ENCODE measurements at places on chromosomes 1 and 21.

DNA sequence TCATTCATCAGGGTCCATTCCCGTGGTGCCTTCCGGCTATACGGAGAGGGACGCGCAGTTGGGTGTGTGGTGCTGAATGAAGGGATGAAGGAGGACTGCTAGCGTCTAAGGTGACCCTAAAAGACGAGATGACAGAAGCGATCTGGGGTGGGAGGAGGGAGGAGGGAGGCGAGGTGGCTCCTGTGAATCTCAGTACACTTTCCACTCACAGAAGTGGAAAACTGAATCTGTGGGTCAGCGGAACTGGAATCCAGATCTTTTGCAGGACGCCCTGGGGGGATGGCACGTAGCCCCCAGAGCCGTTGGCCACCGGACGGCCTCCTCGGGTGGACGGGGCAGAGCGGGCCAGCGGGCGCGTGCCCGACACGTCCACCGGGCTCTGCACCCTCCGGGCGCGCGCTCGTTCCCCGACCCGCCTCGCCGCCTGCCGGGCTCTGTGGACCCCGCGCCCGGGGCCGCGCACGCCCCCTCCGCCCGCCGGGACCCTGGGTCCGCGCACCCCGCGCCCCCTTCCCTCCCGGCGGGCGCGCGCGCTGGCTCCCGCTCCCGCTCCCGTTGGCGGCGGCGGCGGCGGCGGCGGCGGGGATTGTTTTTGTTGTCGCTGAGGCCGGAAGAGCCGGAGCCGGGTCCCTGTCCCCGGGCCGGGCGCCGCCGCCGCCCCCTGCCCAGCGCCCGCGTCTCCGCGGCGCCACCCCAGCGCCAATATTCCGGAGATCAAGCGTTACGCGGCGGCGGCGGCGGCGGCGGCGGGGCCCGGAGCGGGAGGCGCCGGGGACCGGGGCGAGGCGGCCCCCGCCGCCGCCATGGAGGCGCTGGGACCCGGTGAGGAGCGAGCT is at the start of gene AGO4:
TSS of gene AGO4 (plus strand) at position 403 of the 836 bp plus-strand sequence. CDS start at position 804, 401 bp downstream.
- no peak for DNase-seq

DNA sequence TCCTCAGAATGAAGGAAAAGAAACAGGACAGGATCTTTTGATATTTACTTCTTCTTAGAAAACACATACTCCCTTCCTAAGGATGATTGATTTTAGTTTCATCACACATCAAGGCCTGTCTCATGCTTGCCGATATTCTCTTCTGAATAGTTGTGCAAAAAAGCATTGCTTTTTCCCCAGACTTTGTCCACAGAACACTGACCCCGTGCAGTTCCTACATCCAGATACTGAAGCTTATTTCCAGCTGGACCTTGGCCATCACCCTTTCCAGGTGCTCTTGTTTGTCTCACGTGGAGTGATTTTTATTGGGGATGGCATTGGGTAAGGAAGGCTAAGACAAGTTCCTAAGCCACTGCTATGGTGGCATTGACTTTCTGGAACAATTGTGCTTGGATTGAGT is 197.3 kb upstream of the HOOK1 start:
- no peak for DNase-seq

- no peak for DNase-seq
Observed at GRCh38 chr1:110012100-110012780, 22.2 kb upstream of the STRIP1 start.

- no peak for DNase-seq
Observed at GRCh38 chr1:23074012-23074411, 54.7 kb downstream of the KDM1A start.

DNA sequence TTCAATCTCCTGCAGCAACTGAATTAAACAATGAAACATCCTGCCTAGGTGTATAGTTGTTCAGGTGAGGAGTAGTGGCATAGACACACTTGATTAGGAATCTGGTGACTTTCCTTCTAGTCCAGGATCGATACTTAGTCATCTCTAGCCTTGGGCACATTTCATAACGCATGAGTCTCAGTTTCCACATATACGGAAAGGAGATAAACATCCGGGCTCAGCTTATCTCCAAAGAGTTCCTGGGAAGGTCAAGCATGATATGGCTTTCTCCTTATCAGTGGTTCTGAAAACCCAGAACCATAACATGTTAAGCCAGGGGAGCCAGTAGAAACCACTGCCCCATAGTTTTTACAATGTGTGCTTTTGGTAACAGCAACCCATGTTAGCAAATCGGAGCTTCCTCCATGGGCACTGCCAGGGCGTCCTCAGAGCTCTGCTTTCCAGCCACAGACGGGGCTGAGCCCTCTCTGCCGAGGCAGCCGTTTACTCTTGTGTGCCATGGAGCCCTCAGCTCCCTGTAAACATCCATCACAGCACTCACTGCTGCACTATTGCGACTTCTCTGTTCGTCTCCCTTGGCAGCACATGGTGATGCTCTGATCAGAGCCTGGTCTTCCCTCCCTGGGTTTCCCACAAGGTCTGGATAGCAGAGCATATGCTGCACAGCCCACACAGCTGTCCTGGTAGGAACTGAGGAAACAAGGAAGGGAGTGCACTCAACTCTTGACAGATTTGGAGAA is 34.6 kb downstream of the RUNX1 start:
- DNase-seq, result no peak

DNA sequence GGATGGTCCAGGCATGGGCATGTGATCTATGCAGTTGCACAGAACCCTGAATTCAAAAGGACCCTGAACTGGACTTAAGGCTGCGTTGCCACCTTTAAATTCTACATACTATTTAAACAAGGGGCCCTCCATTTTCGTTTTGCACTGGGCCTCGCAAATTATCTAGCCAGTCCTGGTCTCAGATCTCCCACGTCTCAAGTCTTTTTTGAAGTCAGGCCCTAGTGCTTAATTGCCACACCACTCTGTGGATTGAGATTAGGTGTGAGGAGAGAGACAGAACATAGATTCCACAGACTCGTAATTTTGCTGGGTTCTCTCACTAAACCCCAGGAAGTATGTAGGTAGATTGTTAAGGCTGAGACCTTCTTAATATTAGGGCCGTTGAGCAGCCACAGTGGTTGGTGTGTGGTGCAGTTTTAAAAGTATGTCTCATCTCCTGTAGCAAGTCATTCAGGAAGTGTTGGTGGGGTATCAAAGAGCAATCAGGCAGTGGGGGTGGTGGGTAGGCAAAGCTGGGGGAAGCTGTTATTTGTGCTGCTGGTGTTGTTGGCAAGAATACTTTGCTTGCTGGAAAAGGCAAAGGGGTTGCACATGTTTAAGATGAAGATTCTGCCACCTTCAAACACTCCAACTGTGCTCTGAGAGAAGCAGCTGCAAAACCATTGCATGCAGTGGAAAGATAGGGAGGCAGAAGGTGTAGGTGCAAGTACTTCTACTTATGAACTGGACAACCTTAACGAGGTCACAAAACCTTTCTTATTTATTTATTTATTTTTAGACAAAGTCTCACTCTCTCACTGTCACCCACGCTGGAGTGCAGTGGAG is 11.2 kb downstream of the CD84 start:
- no peak for DNase-seq

DNA sequence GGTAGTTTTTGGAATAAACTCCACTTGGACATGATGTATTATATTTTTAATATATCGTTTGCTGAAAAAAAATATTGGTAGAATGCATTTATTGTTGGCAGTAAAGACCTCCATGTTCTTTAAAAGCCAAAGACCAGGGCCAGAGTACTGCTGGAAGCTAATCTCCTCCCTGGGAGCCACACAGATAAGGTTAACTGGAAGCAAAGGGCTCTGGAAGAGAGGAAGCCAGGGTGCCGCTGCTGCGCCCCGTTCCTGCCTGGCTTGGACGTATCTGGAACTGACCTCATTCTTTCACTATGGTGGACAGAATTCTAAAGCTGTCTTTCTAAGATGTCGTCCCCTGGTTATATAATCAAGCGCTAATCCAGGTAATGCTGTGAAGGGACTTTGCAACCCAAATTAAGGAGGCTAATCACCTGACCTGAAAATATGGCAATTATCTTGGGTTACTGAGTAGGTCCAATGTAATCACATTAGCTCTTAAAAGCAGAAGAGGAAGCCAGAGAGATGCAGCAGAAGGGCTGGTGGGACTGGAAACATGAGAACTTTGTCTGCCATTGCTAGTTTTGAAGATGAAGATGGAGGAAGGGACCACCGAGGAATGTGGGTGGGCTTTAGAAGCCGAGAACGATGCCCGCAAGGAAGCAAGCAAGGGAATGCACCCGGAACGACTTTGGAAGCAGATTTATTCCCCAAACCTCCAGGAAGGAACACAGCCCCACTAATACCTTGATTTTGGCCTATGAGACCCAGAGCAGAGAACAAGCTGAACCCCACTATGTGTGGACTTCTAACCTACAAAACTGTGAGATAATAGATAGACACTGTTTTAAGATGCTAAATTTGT is 167.7 kb upstream of the KCNJ15 start:
- DNase-seq, result no peak

- peak; percentile 1 for DNase-seq
Observed at GRCh38 chr1:192270398-192270797, 46.4 kb upstream of the RGS21 start.

DNA sequence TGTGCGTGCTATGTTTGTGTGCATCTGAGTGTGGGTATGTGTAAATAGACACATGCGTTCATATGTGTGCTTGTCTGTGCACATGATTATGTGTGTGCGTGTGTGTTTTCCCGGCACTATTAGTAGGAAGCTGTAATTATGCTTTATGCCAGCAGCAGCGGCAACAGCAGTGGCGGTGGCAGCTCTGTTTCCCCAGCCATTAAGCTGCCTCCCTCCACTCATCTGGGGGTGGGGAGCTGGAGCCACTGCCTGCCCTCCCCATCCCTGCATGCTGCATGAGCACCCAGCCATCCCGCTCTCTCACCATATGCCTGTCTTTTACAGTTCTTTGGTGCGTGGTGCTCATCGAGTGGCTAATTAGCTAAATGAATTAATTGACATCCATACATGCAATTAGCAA is 30.5 kb upstream of the ACOT11 start:
- no peak for DNase-seq

DNA sequence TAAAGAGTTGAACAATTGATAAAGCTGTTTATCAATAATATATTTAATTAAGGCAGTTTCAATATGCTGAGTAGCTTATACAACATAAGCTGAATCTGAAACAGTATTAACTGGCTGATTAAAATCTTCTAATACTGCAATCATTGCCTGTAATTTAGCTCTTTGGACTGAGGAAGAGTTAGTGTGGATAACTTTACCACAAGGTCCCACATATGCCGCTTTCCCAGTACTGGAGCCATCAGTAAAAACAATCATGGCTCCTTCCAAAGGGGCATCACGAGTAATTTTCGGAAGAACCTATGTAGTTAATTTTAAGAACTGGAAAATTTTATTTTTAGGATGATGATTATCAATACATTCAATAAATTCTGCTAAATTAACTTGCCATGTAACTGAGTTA is 6.7 kb downstream of the DAP3 start:
- no peak for DNase-seq

- no peak for DNase-seq
Observed at GRCh38 chr1:6145864-6146410, 34.2 kb downstream of the CHD5 start.

- peak; percentile 69 for DNase-seq
Observed at GRCh38 chr1:208934933-208935332, 648.6 kb upstream of the CAMK1G start.

DNA sequence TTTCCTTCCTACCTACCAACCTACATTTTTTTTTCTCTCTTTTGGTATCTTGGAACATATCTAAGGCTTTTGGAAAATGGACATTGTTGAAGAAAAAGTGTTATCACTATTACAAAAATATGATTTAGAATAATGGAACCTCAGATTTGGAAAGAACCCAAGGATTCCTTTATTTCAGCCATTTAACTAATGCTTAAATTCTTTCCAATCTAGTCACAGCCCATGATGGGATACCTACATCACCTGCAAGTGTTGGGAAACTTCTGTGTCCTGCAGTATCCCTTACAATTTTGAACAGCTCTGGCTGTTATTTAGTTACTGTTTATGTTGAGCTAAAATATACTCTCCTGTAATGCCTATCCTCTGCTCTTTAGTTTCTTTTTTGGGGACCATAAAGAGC is 22.3 kb upstream of the APOBEC4 start:
- DNase-seq, result no peak

GRCh38 chr1:154742606-154743005 is 127.5 kb downstream of the KCNN3 start:
- no peak for DNase-seq

GRCh38 chr1:224245188-224245587 is 62.1 kb downstream of the DEGS1 start:
- no peak for DNase-seq

DNA sequence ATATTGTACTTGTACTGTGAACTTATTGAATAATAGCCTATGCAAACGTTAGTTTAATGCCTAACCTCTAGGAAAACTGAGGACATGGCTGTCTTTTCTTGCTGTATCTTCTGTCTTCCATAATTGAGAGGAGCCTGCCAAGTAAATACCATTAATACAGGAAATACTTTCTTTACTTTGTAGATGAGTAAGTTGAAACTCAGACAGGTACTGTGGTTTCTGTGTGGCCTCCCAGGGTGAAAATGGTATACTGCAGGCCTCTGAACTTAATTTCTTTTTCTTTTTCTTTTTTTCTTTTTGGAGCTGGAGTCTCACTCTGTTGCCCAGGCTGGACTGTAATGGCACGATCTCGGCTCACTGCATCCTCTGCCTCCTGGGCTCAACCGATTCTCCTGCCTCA is 208.8 kb upstream of the ADGRL4 start:
- DNase-seq, result no peak

DNA sequence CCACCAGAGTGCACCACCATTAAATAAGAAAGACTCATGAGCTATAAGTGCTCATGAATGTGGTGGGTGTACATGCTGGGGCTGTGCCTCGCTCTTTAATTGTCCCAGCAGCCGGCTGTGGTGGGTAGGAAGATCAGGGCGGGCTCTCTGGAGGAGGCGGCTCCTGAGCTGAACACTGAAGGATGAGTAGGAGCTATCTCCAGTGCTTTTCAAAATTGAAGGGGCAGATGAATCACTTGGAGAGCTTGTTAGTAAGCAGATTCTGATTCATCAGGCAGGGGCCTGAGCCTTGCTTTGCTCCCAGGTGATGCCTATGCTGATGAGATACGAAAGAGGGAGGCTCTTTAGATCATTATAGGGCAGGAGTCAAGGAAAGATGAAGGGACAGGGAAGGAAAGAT is 54.1 kb downstream of the ETS2 start:
- DNase-seq, result peak; percentile 33

- no peak for DNase-seq
Observed at GRCh38 chr1:224368409-224368808, 11.7 kb downstream of the CNIH4 start.
